D721Med (cell line): ENCODE measurements at places on chromosomes 13 and 19.

DNA sequence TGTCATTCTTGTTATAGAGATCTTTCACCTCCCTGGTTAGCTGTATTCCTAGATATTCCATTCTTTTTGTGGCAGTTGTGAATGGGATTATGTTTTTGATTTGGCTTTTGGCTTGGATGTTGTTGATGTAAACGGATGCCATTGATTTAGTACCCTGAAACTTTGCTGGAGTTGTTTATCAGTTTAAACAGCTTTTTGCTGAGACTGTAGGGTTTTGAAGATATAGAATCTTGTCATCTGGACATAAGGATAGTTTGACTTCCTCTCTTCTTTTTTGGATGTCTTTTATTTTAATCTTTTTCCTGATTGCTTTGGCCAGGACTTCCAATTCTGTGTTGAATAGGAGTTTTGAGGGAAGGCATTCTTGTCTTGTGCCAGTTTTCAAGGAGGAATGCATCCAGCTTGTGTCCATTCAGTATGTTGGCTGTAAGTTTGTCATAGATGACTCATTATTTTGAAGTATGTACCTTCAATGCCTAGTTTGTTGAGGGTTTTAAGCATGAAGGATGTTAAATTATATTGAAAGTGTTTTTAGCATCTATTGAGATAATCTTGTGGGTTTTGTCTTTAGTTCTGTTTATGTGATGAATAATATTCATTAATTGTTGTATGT is 16.8 kb downstream of the ZNF431 start:
- no peak for DNase-seq

DNA sequence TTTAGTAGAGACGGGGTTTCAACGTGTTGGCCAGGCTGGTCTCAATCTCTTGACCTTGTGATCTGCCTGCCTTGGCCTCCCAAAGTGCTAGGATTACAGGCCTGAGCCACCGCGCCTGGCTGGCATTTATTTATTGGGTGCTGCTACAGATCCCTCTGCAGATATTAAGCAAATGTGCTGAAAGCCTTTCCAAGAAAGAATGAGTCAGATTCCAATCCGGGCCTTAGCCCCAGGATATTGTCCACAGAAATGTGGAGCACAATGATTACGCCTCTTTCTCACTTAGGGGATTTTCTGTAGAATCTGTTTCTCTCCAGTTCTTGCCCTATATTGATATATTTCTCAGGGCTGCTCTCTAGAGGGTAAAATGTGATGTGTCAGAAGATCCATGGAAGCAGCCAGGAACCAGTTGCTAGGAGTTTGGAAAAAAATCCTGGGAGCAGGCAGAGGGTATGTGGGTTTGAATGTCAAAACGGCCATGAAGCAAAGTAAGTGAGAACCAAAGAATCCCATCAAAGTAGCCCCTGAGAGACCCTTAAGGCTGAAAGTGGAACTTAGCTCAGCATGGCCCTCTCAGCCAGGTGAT is 24.8 kb upstream of the IGFL4 start:
- no peak for DNase-seq

DNA sequence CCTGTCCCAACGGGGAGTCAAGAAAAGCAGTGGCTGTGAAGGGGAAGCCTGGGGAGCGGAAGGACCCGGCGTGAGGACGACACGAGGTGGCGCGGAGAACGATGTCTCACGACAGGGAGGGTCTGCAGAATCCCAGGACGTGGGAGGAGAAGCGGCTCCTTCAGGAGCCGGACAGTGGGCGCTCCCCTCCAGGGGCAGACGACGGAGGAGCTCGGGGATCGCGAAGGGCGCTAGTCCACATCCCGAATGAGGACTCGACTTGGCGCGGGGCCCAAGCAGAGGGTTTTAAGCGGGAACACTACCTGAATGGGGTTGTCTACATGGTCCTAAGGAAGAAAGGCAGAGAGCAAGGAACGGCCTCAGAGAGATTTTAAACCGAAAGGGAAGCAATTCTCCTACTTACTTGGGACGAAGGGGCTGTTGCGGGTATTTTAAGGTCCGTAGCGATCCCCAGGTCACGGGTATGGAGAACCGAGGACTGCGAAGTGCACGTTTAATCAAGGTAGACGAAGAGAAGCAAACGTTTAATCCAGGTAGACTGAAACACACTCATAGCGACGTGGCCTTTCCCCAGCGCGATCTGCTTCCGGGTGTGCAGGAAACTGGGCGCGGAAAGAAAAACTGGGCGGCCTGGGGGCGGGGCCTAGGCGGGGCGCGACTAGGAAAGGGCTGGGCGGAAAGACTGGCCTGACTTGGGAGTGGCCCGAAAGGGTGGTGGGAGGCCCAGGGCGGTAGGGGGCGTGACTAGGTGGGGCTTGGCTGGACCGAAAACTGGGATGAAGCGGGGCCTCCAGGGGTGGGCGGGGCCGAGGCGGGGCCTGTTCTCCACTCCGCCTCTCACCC is at the start of gene ZNF841:
Gene ZNF841 (minus strand): TSS at position 594 of the 843 bp plus-strand sequence. CDS start 10,964 bp downstream, outside the sequence.
- DNase-seq = peak; percentile 48

GRCh38 chr19:23823952-23824389 is 65.3 kb upstream of the ZNF681 start:
- DNase-seq = no peak

DNA sequence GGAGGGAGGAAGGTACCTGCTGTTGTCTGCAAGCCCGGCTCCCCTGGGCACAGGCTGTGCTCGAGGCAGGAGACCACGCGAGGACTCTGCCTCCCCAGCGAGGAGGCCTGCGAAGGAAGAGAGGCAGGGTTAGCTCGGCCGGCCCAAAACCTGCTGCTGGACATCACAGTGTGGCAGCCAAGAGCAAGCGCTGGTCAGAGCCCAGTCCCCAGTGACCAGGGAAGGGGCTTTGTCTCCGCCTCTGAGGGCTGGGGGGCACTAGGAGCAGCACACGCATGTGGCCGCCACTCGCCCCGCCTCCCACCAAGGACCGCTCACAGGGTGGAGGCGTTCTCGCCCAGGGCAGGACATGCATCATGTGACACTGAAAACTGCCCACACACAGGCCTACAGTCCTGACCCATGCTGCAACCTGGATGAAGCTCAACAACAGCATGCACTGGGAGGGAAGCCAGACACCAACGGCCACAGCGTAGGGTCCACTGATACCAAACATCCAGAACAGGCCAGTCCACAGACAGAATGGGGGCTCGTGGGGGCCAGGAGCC is 8.5 kb downstream of the MIER2 start:
- DNase-seq = no peak

DNA sequence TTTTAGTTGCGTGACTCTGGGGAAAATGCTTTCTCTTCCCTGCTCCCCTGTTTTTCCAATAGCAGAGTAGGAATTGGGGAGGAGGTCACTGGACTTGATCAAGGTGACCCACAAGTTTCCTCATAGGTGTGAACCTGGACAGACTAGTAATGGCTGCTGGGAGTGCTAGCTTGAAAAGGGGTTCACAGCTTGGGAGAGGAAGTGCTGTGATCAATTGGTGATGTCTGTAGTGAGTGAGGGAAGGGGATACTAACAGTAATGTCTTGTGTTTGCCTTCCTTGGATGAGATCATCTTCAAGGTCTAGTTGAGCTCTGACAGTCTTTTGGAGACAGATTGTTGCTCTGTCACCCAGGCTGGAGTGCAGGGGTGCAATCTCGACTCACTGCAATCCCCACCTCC is 1.7 kb downstream of the BCL2L12 start:
- no peak for DNase-seq

DNA sequence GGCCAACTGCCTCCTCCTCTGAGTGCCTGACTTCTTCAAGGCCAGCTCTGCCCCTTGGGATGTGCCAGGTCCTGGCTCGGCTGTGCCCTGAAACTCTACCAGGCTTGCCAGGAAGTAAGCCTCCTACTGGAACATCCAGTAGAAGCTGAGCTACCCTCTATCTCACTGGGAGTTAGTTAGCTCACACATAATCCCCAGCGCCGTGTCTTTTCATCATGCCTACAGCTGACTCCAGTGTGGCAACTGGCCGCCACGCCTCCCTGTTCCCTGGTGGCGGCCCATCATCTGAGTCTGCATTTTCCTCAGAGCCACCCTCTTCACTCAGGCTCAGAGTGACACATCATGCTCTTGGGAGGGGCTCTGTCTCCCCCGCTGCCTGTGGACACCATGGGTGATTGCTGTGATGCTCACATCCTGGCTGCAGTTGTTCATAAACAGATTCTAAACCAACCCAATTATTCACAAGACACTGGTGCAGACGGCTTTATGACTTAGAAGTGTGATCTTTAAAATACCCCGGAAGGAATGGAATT is 131.9 kb upstream of the IRS2 start:
- DNase-seq = no peak

GRCh38 chr19:30307191-30307974 is 64.8 kb upstream of the ZNF536 start:
- no peak for DNase-seq

DNA sequence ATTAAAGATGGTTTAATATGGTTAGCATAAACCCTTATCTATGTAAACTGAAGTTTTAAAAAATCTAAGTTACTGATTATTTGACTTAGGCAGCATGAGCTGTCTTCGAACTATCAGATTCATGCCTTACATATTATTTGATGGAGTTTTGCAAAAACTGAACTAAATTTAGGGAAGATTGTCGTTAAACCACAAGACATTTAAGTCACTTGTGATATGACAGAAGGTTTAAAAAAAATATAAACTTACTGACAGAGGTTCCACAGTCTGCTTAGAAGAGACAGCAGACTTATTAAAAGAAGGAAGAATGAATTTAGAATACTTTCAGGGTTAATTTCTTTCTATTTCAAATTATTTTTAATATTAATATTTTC is 110.9 kb upstream of the FRY start:
- DNase-seq = no peak

- DNase-seq = no peak
Measured at GRCh38 chr13:109949397-109949796, 163.0 kb upstream of the IRS2 start.

- no peak for DNase-seq
Measured at GRCh38 chr19:5102520-5102919, 133.6 kb downstream of the KDM4B start.

DNA sequence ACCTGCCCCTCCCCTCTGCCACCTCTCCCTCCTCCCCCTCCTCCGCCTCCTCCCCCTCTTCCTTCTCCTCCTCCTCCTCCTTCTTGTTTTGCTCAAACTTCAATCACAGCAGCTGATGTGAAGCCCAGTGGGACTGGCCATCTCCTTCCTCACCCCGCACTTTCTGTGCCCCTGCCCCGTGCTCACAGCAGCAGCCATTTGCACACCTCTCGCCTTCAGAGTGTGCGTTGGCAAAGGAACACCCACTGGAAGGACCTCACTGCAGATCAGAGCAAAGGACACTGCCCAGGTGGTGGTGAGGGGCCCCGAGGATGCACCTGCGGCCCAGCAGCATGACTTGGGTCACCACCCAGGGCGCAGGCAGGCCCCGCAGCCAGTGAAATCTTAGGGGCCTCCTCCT is 98.8 kb downstream of the SOX1 start:
- DNase-seq = no peak
